ENCODE measurements at places on chromosomes 1 and 21. TPM values are rescaled to one million over a fixed set of nuclear protein-coding genes. Genes with fewer than 3 reads are reported as not detected.

Gene PBX1
- 0.53 TPM for total RNA-seq

Gene CNN3
- total RNA-seq: 2.6 TPM

- no peak for DNase-seq
Observed at GRCh38 chr1:14800500-14801076, 202.1 kb downstream of the KAZN start.

DNA sequence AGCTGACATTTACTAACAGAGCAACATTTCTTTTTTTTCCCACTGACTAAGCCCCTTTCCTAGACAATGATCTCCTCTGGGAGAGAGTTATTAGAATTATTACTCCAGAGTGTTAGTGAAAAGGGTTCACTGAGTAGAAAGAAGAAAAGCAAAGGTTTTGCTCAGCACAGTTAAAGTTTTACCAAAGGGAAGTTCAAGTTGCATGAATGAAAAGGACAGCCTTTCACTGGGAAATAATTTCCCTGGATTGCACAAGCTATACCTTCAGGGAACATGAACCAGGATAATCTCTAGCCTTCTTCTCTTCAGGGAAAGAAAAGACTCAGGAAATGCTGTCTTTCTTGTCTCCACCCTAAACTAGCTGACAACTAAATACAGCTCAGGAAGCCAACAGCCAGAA is 71.4 kb upstream of the ESRRG start:
- DNase-seq: no peak
